A375 (cell line): ENCODE measurements at places on chromosomes 11 and 22. TPM values are rescaled to one million over a fixed set of nuclear protein-coding genes. Genes with fewer than 3 reads are reported as not detected.

Gene EMID1
- 0.21 and 0.87 TPM in 2 replicates for total RNA-seq

Gene LINC01488
- total RNA-seq: not detected in 2 replicates

Gene UVRAG
- total RNA-seq: 15.6 and 19.5 TPM in 2 replicates

Gene TESMIN
- total RNA-seq: 4.0 and 6.6 TPM in 2 replicates

Gene PLAAT4
- 1.7 and 3.3 TPM in 2 replicates for total RNA-seq

Gene C11orf16
- total RNA-seq: not detected in 2 replicates

Gene FZD4
- 2.3 and 2.5 TPM in 2 replicates for total RNA-seq

Gene RBM14
- 69.1 and 71.7 TPM in 2 replicates for total RNA-seq

Gene PRPF19
- total RNA-seq: 118 and 127 TPM in 2 replicates

Gene GGTLC3
- total RNA-seq: not detected in 2 replicates

Gene MRGPRX3
- total RNA-seq: 0.15 and 0.90 TPM in 2 replicates

Gene CCDC88B
- 4.1 and 5.9 TPM in 2 replicates for total RNA-seq

Gene MPEG1
- total RNA-seq: not detected in 2 replicates

Gene NLRP10
- total RNA-seq: 0.13 TPM in 1 of 2 replicates, not detected in the other

Gene IL10RA
- total RNA-seq: 2.2 TPM in 1 of 2 replicates, not detected in the other

Gene FOLR1
- total RNA-seq: 0.53 and 0.58 TPM in 2 replicates

Gene ADM
- total RNA-seq: 32.0 and 35.6 TPM in 2 replicates

Gene TSKU
- 16.9 and 20.6 TPM in 2 replicates for total RNA-seq

Gene MMP3
- 0.40 TPM in 1 of 2 replicates, not detected in the other for total RNA-seq

Gene TEX54
- 1.5 TPM in 1 of 2 replicates, not detected in the other for total RNA-seq

Gene MB
- not detected in 2 replicates for total RNA-seq

Gene TRPC6
- total RNA-seq: not detected in 2 replicates

Gene KRTAP5-11
- not detected in 2 replicates for total RNA-seq
